ENCODE measurements at places on chromosomes 13 and 19.

- DNase-seq, result peak; percentile 63
Observed at GRCh38 chr13:113209759-113210421, 477 bp downstream of the CUL4A start.

GRCh38 chr13:73335944-73336343 is 277.1 kb downstream of the KLF5 start:
- no peak for DNase-seq

GRCh38 chr13:26377038-26377437 is 123.1 kb downstream of the CDK8 start:
- DNase-seq, result no peak

- DNase-seq, result no peak
Observed at GRCh38 chr13:110790371-110790770, 76.9 kb downstream of the ING1 start.

DNA sequence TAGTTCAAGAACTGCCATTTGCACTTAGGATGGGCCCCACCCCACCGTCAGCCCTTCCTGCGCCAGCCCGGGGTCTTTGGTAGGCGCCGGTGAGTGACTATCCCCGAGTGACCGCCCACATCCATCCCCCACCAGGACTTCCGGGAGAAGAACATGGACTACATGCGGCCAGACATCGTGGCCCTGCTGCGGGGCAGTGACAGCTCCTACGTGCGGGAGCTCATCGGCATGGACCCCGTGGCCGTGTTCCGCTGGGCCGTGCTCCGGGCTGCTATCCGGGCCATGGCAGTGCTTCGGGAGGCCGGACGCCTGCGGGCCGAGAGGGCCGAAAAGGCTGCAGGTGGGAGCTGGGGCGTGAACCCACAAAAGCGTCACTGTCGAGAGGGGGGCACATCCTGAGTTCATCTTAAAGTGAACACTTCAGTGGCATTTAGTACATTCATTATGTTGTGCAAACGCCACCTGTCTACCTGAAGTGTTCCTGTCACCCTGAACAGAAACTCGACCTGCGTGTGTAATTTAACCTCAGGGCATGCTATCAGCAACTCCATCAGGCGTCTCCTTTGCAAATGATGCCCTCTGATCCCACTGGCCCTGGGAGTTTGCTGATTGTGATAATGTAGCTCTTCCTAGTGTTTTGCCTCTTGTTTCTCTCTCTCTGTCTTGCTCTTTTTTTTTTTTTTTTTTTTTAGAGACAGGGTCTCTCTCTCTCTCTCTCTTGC is 42.4 kb upstream of the USE1 start:
- no peak for DNase-seq

GRCh38 chr13:30870916-30871587 is 35.0 kb upstream of the MEDAG start:
- DNase-seq, result no peak

GRCh38 chr13:41398494-41399170 is 58.7 kb upstream of the RGCC start:
- DNase-seq, result no peak

- DNase-seq, result peak; percentile 50
Observed at GRCh38 chr19:35213663-35214632, 14.6 kb downstream of the FAM187B start.

DNA sequence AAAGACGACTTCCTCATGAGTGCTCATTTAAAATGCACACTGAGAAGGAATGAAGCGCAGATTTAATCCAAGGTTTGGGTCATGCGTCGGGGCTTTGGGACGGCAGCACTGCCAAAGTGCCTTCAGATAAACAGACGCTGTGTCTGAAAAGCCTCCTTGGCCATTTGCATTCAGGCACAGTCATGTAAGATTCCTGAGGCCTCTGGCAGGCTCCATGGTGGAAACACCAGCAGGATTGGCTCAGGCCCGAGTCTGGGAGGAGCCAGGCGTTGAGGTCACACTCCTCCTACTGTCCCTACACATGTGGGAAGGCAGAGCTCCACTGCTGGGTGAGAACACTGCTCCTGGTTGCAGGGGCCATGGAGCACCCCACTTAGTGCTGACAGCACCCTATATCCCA is 113.3 kb upstream of the KL start:
- DNase-seq, result no peak
